ENCODE measurements at places on chromosomes 13 and 19. TPM values are rescaled to one million over a fixed set of nuclear protein-coding genes. Genes with fewer than 3 reads are reported as not detected.
A peak's percentile ranks its signal among the peaks of the same experiment; 100 is the strongest.

The ABCA7 gene
- total RNA-seq: 26.5 TPM

- H3K27ac ChIP-seq: no peak overlapping the region
- DNase-seq: no peak
- no peaks in the 10 kb centered on the region for H3K27me3 ChIP-seq
- no peaks in the 10 kb centered on the region for H3K4me1 ChIP-seq
- no peaks in the 10 kb centered on the region for H3K36me3 ChIP-seq
These were observed 79.5 kb downstream of the KLF5 start for GRCh38 chr13:73138276-73138637.

DNA sequence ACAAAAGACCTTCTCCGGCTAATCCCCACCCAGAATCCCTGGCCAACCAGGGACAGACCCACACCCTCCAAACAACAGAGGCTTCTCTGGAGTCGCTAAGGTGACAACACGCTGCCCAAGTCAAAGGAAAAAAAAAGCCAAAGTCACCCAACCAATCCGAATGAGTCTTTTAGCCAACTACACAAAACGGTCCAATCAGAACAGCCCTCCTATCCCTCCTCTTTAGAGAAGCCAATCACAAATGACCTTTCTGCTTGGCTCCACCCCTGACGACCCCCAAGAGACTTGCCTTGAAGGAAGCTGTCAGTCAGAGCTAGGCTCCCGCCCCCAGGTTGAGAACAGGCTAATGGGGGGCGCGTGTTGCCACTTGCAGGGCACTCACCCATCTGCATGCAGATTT lies 6.6 kb upstream of the FBXW9 start:
- peaks cover 36% of the 10 kb centered on the region for H3K36me3 ChIP-seq
- H3K4me1 ChIP-seq: no peaks in the 10 kb centered on the region
- no peak for DNase-seq
- H3K4me3 ChIP-seq: no peak overlapping the region
- H3K27ac ChIP-seq: no peak overlapping the region

The ICAM3 gene
- 10.1 TPM for total RNA-seq

- no peaks in the 10 kb centered on the region for H3K27me3 ChIP-seq
- H3K4me1 ChIP-seq: no peaks in the 10 kb centered on the region
- H3K27ac ChIP-seq: no peak overlapping the region
- H3K36me3 ChIP-seq: no peaks in the 10 kb centered on the region
These were observed 34.0 kb downstream of the ITM2B start for GRCh38 chr13:48266701-48267639.

The RNF17 gene
- not detected for total RNA-seq

The NOVA2 gene
- 1.1 TPM for total RNA-seq

GRCh38 chr13:50401721-50402465 lies 386.6 kb downstream of the KCNRG start:
- H3K4me3 ChIP-seq: no peak overlapping the region
- H3K27ac ChIP-seq: no peak overlapping the region
- H3K27me3 ChIP-seq: no peaks in the 10 kb centered on the region
- H3K4me1 ChIP-seq: no peaks in the 10 kb centered on the region
- no peak for DNase-seq

The CADM4 gene
- 2.1 TPM for total RNA-seq

The RNF225 gene
- not detected for total RNA-seq

- DNase-seq: no peak
- no peaks in the 10 kb centered on the region for H3K27me3 ChIP-seq
- H3K36me3 ChIP-seq: no peaks in the 10 kb centered on the region
- H3K4me3 ChIP-seq: no peak overlapping the region
These were observed 29.2 kb upstream of the MPHOSPH8 start for GRCh38 chr13:19604306-19604705.

The CYP2B6 gene
- not detected for total RNA-seq

The FCGBP gene
- total RNA-seq: 28.2 TPM

- no peak overlapping the region for H3K4me3 ChIP-seq
- no peak overlapping the region for H3K27ac ChIP-seq
- H3K27me3 ChIP-seq: no peaks in the 10 kb centered on the region
- H3K4me1 ChIP-seq: no peaks in the 10 kb centered on the region
- H3K36me3 ChIP-seq: no peaks in the 10 kb centered on the region
These were observed 108.6 kb downstream of the HSPH1 start for GRCh38 chr13:31053091-31053490.

DNA sequence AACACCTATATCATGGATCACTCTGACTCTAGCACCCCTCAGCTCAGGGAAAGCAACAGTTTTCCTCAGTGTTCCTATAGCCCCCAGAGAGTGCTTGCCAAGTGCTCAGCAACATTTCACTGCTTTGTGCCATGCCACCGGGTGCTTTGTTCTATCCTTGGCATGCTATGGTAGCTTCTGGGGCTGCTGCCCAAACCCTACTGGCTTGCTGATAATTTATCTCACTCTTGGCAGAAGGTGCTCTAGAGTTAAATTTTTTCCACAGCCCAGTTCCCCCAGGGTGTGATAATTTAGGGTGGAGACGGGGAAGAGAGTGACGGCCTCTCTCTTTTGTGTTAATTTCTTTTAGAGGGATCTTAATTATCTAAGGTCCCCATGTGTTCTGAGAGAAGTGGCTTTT lies 12.6 kb upstream of the CSNK1A1L start:
- no peaks in the 10 kb centered on the region for H3K36me3 ChIP-seq
- no peak for DNase-seq
- H3K4me3 ChIP-seq: no peak overlapping the region

- H3K27ac ChIP-seq: no peak overlapping the region
- no peak for DNase-seq
- H3K4me3 ChIP-seq: no peak overlapping the region
These were observed 13.2 kb downstream of the CLEC4G start for GRCh38 chr19:7718668-7719067.

DNA sequence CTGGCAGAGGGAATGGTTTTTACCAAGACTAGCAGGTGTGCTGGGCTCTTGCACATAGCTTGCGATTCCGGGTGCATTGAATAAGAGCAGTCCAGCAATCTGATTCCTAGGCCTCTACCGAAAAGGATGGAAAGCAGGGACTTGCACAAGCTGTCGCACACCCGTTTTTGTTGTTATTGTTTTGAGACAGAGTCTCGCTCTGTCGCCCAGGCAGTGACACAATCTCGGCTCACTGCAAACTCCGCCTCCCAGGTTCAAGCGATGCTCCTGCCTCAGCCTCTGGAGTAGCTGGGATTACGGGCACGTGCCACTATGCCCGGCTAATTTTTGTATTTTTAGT lies 5.5 kb downstream of the EBI3 start:
- H3K27me3 ChIP-seq: no peaks in the 10 kb centered on the region
- H3K36me3 ChIP-seq: no peaks in the 10 kb centered on the region
- no peak overlapping the region for H3K4me3 ChIP-seq
- H3K27ac ChIP-seq: no peak overlapping the region

DNA sequence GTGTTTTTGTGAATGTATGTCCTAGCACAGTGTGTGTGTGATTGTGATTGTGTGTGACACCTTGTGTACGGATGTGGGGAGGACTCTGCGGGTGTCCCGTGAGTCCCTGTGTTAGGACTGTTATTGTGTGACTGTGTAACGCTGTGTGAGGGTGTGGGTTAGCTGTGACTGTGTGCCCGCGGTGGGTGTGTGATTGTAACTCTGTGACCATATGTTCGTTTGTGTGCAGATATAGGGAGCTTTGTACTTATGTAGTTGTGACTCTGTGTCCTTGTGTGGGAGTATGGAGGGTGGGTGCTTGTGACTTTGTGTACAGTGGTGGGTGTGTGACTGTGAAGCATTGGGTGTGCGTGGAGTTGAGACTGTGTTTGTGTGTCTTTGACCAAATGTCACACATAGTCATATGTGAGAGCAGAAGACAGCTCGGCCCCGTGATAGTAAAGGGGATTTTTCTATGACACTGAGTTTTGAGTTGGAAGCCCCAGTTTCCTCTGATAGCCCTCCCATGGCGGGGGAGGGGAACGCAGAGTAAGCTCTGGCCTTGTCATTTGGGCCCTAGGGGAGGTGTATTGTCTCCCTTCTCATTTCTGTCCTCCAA lies 949 bp upstream of the ZNF260 start:
- H3K36me3 ChIP-seq: peaks cover 7% of the 10 kb centered on the region
- H3K4me1 ChIP-seq: no peaks in the 10 kb centered on the region
- H3K27ac ChIP-seq: peak overlapping the region; percentile 97
- no peaks in the 10 kb centered on the region for H3K27me3 ChIP-seq

- no peaks in the 10 kb centered on the region for H3K36me3 ChIP-seq
- H3K27me3 ChIP-seq: no peaks in the 10 kb centered on the region
- DNase-seq: no peak
- no peak overlapping the region for H3K27ac ChIP-seq
These were observed 2.3 kb upstream of the MICU2 start for GRCh38 chr13:21606251-21606650.

- DNase-seq: no peak
- H3K4me3 ChIP-seq: peak overlapping the region; percentile 56
- H3K27me3 ChIP-seq: no peaks in the 10 kb centered on the region
- H3K36me3 ChIP-seq: no peaks in the 10 kb centered on the region
- H3K27ac ChIP-seq: peak overlapping the region; percentile 76
These were observed 1.6 kb downstream of the FSTL3 start for GRCh38 chr19:677601-678436.
